Activated naive CD4-positive, alpha-beta T cell treated with anti-CD3 and anti-CD28 coated beads, Interleukin-2, amount 50 U/mL, for 16 hours (primary cell): ENCODE measurements at places on chromosomes 7 and 10.

- DNase-seq: no peak
Observed at GRCh38 chr10:60733517-60733822, 44.8 kb upstream of the CDK1 start.

- no peak for DNase-seq
Observed at GRCh38 chr7:132492823-132493445, 83.3 kb downstream of the PLXNA4 start.

DNA sequence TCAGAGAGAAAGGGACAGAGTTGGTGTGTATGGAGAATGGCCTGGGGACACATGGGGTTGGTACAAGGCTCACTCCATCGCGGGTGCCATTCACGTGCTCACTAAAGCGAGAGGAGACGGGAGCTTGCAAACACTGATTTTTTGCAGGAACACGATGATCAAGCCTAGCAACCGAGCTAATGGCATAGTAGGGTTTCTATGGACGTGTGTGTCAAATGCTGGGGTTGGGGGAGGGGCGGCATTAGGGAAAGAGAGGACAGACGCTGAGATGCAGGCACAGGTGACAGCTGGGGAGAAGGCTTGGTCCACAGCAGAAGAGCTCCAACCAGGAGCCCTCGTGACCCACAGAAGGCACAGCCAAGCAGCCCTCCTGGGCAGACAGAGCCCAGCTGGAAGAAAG lies 33.9 kb downstream of the RCC1L start:
- no peak for DNase-seq

DNA sequence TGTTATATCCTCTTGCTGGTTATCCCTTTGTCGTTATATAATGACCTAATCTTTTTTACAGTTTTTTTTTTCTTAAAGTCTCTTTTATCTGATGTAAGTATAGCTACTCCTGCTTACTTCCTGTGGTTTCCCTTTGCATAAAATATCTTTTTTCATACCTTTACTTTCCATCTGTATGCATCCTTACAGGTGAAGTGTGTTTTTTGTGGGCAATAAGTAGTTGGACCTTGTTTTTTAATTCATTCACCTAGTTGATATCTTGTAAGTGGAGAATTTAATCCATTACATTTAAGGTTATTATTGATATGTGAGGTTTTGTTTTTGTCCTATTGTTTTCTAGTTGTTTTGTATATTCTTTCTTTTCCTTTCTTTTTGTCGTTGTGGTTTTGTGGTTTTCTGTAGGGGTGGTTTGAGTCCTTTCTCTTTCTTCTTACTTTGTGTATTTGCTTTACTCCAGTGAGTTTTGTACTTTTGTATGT lies 168.6 kb downstream of the MLLT10 start:
- no peak for DNase-seq

- DNase-seq: no peak
Observed at GRCh38 chr10:93604146-93604545, 3.1 kb upstream of the RBP4 start.

- DNase-seq: no peak
Observed at GRCh38 chr7:47380325-47381133, 201.4 kb downstream of the TNS3 start.

- no peak for DNase-seq
Observed at GRCh38 chr10:1054684-1055083, 1.5 kb upstream of the WDR37 start.

- no peak for DNase-seq
Observed at GRCh38 chr10:137606-138005, 2.4 kb downstream of the ZMYND11 start.

DNA sequence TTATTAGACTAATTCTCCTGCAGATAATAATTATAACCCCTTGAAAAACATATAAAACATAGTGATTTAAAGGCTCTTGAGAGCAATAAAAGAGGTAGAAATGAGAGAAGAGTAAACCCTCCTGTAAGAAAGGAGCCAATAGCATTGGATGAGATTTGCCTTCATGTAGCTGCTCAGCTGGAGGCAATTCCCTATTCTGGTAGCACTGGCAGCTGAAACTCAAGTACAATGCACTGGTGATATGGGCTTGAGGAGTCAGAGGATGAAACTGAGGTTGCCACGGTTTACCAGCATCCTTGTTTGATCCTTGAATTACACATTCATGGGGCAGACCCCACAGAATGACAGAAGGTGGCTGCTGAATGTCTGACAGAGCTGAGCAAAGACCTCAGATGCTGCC lies 76.4 kb downstream of the CTTNBP2 start:
- DNase-seq: no peak

GRCh38 chr10:5765617-5766016 lies 47.6 kb downstream of the GDI2 start:
- DNase-seq: no peak

- no peak for DNase-seq
Observed at GRCh38 chr7:158077934-158078910, 509.4 kb downstream of the PTPRN2 start.

DNA sequence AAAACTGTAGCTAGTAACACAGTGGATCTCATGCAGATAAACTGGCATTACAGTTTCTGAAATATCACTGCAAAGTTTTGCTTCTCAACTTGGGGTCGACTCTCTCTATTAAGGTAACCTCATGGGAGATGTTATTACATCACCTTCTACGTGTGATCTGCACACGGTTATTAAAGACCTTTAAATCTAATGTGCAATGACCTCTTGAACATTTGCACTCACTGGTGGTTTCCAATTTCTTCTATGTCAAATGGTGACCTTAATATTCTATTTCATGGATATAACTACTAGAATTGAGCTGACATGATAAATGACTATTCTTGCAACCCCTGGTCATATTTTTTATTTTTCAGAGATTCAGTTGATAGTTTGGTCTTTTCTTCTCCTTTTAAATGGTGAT lies 191.3 kb downstream of the PPP1R3A start:
- DNase-seq: no peak

GRCh38 chr10:4384245-4384644 lies 441.8 kb upstream of the AKR1E2 start:
- no peak for DNase-seq

DNA sequence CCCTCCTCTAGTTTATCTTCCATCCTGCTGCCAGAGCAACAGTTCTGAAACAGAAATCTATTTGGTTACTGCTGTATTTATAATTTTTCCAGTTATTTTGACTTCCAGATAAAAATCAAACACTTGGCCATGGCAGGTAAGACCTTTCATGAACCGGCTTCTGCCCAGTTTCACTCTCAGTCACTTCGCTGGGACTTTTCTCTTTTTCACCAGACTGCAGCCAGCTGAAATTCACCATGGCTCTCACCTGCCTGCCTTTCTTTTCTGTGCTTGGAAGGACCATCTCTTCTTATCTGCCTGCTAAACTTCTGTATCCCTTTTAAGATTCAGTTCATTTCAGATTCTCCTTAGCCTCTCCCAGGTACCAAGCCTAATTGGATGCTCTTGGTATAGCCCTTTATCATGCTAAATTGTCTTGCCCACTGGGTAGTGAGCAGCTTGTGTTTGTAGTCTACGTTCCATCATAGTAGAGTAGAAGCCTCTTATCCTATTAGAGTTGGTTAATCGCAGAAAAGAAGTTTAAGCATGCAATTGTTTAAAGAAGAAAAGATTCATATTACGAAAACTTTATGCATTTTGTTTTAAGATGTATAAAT lies 71.7 kb downstream of the TAF3 start:
- no peak for DNase-seq

- DNase-seq: no peak
Observed at GRCh38 chr7:96416599-96416998, 94.7 kb upstream of the SLC25A13 start.

DNA sequence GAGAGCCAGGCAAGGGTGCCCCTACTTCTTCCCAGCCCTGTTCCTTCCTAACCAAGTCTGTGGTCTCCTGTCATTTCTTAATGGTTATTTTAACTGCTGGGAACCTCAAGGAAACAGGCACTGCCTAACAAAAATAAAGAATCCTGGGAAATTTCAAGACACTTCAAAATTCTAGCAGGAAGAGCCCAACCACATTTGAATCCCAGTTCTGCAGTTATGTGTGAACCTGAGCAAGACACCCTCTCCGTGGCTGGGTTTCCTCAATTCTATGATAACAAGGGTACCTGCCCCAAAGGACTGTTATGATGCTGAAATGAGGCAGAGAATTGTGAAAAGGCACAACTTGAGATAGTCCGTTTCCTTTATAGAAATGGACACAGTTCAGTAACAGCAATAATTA lies 36.2 kb upstream of the DUSP5 start:
- no peak for DNase-seq

DNA sequence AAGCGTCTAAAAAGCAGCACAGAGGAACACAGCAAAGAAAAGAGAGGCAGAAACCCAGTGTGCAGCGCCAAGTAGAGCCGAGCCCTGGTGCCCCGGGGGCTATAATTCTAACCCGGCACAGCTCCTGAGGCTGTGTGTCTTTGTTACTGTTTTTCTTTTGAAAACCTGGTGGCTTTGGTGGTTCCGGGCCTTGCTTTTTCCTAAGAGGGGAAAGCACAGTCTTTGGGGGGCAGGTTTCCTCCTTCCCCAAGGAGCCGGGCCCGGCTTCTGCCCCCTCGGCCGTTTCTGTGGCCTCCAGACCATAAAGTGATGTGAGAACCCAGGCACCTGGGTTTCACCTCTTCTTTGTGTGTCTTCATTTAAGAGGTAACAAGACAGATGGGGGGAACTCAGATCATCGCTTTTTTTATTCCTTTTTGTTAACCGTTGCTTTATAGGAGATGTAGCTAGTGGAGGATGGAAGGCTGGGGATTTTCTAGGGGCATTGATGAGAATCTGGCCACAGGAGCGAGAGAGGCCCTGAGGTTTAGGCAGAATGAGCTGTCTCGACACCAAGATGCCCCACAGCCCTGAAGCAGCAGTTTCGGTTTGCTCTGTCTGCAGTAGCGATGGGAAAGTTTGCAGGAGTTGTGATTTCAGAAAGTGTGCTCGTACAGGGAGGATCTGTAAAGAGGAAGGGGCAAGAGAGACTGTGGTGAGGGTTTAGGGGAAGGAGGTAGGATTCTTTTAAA lies 367.8 kb upstream of the GALNT17 start:
- no peak for DNase-seq

- DNase-seq: no peak
Observed at GRCh38 chr10:47031211-47031900, 120.1 kb downstream of the PTPN20 start.

DNA sequence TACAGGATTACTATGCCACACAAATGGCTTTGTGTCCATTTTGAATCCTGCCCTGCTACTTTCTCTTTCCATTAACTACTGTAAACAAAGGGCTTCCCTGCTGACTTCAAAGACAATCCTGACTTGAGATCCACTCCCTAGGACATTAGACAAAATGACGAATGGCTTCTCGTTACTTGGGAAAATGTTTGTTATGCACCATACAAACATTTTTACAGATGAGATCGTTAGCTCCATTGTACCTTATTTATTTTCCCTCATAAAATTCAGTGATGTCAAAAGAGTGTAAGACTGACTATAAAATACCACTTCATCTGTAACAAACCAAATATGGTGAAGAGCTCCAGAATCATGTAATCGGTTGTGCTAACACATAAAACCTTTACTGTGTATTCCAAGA lies 121.8 kb downstream of the CD36 start:
- no peak for DNase-seq

GRCh38 chr10:107342711-107343110 lies 178.2 kb upstream of the SORCS1 start:
- DNase-seq: no peak

GRCh38 chr10:99920486-99920885 lies 89.3 kb downstream of the DNMBP start:
- no peak for DNase-seq

GRCh38 chr10:6617309-6618076 lies 37.4 kb upstream of the PRKCQ start:
- DNase-seq: no peak
